ENCODE measurements at places on chromosomes 7 and 10.

- DNase-seq: no peak
Measured at GRCh38 chr7:121853307-121853706, 19.7 kb upstream of the PTPRZ1 start.

DNA sequence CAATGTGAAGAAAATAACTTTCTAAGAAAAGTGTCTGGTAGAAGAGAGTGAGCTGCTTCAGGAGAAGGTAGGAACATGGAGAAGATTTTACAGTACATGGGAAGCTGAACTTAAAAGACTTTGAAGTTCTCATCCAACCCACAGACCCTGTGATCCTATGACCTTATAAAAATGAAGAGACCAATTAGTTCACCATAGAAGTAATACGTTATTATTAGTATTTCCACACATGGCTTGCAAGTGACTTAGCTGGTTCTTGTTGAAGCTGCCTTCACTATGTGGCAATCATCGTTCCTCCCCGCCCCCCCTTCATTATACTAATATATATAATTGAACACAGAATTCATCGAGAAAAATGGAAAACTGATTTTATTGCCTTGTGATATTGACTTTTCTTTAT is 129.1 kb downstream of the SND1 start:
- no peak for DNase-seq

GRCh38 chr7:1810521-1810920 is 140.4 kb downstream of the ELFN1 start:
- DNase-seq: no peak

GRCh38 chr10:86692023-86692514 is 23.8 kb downstream of the LDB3 start:
- DNase-seq: no peak

- no peak for DNase-seq
Measured at GRCh38 chr10:92732958-92733357, 43.2 kb downstream of the HHEX start.

GRCh38 chr10:69345402-69345801 is 67.1 kb downstream of the HK1 start:
- no peak for DNase-seq

DNA sequence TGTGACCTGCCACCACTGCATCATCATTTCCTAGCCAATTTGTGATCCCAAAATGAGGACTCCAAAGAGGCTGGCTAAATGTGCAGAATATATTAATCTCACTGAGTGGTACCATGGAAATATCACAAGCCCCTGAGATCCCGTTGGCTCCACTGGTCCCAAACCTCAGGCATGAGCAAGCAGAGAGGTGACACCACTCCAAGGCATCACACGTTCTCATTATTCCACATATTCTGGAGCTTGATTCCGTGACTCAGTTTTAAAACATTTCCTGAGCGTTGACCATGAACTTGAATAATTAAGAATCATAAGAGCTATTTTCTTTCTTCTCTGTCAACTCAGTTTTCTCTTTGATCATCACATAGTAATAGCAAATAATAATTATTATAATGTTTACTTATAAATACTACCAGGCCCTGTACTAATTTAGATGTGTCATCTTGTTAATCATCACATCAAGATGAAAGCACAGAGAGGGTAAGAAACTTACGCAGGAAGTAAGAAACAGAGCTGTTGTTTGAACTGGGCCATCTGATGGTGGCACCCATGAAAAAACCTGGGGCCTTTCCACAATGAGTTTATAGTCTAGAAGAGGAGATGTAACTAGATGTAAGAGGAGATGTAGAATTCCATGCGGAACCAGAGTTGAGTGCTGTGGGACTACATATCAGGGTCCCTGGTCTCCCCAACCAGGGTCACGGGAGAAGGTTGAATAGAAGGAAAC is 3.5 kb downstream of the APBB1IP start:
- peak; percentile 37 for DNase-seq

DNA sequence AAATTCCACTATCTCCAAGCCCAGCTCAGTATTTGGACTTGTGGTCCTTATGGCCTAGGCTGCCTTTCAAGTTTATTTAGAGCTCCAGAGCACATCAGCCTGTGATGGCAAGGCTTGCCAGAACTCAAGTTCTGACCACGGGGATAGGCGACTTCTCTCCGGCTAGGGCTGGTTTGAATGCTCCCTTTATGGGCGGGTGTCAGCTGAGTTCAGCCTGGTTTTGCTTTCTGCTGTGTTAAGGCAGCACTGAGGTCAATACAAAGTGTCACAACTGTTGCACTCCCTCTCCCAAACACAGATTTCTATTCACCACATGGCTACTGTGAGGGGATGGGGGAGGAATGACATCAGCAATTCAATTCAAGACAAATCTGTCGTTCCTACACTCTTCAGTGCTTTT is 318.1 kb upstream of the MYO3A start:
- DNase-seq: no peak

GRCh38 chr7:83520726-83521125 is 128.2 kb downstream of the SEMA3E start:
- no peak for DNase-seq

GRCh38 chr10:78532480-78533042 is 498.9 kb downstream of the RPS24 start:
- DNase-seq: no peak

DNA sequence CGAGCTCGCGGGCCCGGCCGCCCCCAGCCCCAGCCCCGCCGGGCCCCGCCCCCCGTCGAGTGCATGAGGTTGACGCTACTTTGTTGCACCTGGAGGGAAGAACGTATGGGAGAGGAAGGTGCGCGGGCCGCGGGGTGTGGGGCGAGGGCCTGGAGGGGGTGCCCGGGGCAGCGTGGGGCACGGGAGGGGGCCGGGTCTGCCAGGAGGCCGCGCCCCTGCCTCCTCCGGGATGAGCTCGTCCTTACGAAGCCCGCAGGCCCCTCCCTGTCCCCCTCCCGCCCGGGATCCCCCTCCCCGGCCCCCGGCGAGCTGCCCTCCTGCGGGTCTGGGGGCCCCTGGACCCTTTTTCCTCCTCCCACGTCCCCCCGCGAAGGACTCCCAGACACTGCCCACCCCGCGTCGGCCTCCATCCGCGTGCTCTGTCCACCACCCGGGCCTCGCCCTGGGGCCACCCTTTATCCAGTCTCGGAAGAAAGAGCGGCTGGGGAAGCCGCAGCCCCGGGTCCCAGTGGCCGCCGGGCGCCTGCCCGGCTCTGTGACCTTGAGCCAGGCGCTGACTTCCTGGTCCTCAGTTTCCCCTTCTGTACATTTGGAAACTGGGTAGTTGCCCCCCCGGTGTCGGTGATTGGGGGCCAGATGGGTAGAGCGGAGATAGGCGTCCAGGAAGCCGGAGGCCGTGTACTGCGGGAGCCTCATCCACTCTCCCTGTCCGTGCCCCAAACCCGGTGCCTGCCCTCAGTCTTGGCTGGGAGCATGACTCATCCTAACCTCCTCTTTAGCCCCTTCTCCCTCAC is 521 bp downstream of the LIMK1 start:
- DNase-seq: no peak

DNA sequence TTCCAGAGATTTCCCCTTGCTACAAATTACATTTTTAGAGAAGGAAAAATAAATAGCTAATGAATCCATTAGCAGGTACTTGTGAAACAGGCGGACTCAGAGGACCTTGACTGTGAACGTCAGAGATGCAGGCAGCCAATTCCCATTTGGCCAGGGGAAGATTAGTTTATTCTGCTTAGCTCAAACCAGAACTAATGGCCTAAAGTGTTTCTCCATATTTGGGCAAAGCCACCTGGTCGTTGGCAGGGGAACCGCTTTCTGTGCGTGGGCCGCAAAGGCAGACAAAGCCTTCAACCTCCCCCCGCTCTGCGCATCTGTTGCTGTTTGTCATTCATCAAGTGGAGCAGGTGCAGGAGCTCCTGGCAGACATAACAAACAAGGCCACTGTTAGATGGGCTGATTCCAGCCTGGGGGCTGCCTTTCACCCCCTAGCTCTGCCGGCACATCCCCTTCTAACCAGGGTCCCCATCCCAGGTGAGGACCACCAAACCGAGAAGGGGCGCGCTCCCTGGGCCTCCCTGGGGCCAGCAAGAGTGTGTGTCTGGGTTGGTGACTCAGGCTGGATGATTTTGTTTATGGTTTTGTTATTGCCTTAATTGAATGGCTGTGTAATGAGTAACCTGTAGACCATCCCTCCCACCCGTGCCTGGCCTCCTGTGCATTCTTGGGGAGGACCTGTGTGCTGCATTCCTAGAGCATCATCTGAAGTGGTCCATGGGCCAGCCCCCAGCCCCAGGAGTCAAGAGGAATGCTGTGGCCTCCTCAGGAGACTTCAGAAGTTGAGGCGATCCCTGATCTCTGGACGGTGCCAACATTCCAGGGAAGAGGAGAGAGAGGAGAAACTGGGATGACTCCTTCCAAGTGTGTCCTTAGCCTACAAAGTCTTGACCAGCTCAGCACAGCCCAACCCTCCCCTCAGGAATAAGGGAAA is 14.5 kb upstream of the CPA1 start:
- no peak for DNase-seq

DNA sequence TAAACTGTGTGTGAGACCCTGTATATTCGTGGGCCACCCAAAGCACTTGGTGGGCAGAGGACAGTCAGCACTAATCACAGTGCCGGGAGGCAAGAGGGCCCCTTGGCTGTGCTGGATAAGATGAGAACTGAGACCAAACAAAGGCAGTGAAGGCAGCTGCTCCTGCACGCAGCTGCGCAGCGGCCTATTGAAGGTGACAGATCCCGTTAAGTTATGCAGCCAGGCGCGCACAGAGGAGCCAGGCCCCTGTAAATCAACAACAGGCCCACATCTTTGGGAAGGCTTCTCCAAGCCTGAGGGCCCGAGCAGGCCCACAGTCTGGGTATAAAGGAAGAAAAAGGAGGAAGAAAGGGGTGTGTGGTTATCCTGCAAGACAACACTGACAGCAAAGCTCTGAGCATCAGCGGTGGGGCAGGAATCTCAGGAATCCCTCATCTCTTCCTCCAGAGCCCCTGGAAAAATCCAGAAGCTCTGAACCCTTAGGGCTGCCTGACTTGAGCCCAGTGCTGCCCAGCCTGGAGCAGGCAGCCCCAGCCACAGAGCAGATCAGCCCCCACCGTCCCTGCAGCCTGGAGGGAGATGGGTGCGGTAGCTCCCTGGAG is 154.2 kb downstream of the ARHGAP12 start:
- DNase-seq: no peak

- no peak for DNase-seq
Measured at GRCh38 chr7:3041986-3042675, 1.5 kb downstream of the CARD11 start.

GRCh38 chr10:128579280-128579865 is 453.1 kb upstream of the MKI67 start:
- no peak for DNase-seq

GRCh38 chr10:128069351-128070051 is 56.7 kb downstream of the MKI67 start:
- no peak for DNase-seq

DNA sequence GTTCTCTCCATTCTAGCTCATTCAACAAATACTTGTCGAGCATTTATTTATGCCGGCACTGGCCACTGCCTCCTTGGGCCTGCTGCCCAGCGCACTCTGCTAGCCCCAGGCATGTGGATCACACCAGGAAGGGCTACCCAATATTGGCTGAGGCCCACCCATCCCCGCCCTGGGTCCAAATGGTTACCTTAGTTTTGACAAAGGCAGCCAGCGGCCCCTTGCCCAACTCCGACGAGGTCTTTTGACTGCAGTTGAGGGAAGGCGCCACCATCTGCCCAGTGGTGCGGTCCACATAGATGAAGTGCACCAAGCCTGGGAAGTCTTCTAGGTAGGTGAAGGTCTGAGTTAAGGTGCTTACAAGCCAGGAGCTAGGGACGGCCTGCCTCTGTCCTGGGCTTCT is 7.2 kb upstream of the PYROXD2 start:
- no peak for DNase-seq

DNA sequence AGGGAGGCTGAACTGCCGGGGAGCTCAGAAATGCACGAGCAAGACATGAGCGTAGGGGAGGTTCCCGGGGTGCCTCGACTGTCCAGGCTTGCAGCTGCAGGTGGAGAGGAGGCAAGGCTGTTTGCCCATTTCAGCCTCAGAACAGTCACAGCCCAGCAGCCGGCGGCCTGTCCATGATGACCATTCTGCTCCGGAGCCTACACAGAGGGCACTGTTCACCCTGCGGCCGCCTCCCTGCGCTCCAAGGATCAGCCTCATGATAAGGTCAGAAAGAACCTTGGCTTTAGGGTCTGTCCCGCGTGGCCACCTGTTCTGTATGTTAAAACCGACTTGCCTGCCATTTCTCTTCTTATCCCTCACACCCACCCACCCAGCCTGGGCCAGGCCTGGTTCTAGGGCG is 21.9 kb upstream of the CFAP46 start:
- no peak for DNase-seq

- no peak for DNase-seq
Measured at GRCh38 chr10:18659819-18660535, 746 bp downstream of the ARL5B start.

DNA sequence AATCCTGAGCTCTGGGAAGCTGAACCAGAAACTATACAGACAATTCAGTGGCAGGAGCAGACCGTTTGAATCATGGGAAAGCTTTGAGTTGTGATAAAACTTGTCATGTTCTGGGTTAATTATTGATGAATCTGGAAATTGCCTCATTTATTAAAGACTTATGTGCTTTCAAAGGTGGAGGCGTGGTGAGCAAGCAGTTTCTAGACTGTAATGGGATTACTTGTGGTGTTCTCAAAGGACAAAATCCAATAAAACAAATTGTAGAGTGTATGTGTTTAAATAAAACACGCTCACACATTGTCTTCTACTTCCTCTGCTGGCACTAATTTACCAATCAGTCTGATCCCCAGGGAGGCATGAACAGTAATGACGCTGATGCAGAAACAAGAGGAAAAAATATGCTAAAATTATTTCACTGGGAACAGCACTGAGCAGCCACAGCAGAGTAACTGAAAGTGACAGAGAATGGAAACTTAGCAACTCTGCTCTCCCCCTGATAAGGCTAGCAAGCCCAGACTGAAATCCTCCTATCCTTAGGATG is 25.1 kb downstream of the PARD3 start:
- DNase-seq: no peak

- DNase-seq: no peak
Measured at GRCh38 chr10:110502072-110502845, 4.6 kb downstream of the DUSP5 start.

DNA sequence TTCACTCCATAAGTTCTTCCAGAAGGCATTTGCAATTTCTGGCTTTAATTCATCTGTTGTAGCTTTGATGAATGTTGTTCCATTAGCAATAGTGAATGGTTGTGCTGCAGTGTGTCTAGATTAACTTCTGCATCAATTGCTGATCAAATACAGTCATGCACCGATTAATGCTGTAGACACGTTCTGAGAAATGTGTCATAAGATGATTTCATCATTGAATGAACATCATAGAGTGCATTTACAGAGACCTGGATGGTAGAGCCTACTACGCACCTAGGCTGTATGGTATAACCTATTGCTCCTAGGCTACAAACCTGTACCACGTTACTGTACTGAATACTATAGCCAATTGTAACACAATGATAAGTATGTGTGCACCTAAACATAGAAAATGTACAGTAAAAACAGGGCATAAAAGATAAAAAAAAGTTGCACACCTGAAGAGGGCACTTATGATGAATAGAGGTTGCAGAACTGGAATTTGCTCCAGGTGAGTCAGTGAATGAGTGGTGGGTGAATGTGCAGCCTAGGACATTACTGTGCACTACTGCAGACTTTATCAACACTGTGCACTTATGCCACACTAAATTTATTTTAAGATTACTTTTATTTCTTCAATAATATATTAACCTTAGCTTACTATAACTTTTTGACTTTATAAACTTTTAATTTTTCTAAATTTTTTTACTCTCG is 170.7 kb downstream of the HERPUD2 start:
- no peak for DNase-seq

GRCh38 chr10:94008526-94008925 is 14.8 kb downstream of the PLCE1 start:
- no peak for DNase-seq

GRCh38 chr7:29771081-29771816 is 35.1 kb upstream of the WIPF3 start:
- DNase-seq: no peak

- DNase-seq: no peak
Measured at GRCh38 chr7:116863936-116864500, 1.6 kb downstream of the CAPZA2 start.
